Nephron progenitor cell (in vitro differentiated cells): ENCODE measurements at places on chromosomes 2 and 18.

DNA sequence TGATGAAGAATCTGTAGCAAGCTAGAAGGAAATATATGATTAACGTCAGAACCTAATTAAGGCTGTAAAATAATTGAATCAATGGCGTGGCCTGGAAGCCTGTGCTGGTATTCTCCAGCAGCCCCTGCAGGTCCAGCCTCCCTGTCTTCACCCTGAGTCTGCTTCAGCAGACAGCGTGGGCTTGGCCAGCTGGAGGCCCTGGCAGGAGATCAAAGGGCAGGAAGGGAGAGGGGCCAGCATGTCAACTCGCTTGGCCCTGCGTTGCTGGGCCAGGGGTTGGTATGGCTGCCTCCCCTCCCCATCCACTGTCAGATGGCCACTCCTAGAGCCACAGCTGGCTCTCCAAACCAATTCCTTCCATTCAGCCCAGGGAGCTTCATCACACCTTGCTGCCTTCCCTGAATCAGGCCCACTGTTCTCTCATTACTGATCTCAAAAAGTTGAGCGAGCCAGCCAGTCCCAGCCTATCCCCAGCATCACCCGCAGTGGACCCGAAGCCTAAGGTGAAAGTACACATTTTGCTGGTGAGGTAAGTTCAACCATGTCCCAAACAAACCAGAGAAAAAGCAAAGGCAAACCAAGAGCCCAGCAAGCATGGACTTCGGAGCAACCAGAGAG, 228.4 kb upstream of the AGAP1 start:
- DNase-seq, result no peak

DNA sequence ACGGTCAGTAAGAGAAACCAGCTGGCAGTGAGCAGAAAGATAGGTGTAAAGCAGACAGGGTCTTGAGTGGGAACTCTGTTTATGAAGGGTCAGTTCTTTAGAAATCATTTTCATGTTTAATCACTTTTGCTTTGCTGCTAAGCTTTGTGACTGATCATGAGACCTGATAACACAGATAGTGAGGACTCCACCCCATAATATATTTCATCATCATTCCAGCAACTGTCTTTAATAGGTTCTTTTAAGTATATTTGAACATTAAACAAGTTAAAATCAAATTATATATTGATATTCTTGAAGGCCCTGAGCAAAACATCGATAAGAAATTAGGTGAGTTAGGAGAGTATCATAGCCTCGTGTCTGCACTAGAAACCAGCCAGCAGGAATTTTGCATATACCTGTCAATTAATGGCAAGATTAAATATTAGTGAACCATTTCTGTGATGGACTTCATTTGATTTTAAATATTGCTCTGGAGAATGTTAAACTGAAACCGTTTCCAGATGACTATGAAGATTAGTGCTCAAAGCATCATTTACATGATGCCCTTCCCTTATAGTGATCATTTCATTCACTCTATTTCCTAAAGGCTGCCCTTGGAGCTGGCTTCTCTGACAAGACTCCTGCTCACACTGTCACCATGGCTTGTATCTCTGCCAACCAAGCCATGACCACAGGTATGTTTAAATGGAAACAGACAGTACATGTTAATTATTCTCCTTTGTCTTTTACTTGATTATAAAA, 31.9 kb downstream of the HADHB start:
- no peak for DNase-seq

- DNase-seq, result no peak
Observed at GRCh38 chr2:88668862-88669261, 22.6 kb upstream of the RPIA start.

GRCh38 chr2:232476045-232476444, 11.6 kb downstream of the ECEL1 start:
- DNase-seq, result no peak

GRCh38 chr2:127829845-127830246, 18.9 kb upstream of the WDR33 start:
- no peak for DNase-seq

DNA sequence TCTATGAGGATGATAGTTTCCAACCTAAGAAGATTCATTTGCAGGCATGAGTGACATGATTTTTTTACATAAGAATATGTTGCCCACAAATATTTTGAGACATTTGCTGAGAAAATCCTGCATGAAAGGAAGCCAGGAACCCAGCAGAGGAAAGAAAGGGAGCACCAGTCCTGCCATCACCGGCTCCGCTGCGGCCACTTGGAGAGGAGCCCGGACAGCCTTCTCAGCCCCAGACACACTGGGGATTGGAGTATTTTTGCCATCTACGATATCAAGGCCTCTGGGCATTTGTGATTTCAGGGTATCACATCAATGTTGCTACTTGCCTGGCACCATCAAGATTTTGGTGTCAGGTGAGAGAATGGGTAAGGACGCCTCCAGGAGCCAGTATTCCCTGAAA, 228.3 kb downstream of the PTGR3 start:
- DNase-seq, result no peak

GRCh38 chr2:130823886-130824491, 12.7 kb upstream of the ARHGEF4 start:
- no peak for DNase-seq

DNA sequence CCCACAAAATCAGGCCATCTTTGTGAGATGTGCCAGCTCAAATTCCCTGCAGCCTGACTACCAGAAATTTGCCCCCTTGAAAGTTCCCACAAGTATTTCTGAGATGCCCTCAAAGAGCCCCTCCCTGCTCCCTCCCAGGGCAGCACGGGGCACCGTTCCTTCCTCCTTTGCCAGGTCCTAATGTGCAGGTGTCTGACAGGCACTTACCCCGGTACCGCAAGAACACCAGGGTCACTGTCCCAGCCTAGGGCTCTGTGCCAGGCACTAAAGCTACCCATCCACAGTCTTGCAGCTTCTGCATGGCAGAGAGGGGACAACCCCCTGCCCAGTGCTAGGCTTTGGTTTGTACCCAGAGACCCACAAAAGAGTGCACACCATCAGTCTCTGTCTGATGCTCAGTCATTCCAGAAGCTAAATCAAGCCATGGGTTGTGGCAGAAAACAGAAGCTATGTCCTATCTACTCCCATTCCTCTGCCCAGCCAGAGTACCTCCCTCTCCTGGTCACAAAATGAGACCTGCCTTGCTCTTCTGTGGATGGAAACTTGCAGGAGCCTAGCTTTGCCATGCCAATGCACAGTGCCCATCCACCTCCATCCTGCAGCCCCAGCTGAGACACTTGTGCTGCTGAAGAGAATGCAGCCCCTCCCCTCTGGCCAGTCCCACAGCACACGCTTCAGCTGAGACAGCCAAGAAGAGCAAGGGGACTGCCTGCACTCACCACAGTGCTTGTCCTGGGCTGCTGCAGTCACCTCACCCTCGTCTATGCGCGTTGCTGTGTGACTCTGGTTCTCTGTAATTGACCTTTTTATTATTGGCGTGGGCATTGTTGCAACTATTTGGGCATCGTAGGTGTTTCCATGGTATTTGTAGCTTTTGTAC, 48.7 kb downstream of the INPP5D start:
- DNase-seq, result no peak

DNA sequence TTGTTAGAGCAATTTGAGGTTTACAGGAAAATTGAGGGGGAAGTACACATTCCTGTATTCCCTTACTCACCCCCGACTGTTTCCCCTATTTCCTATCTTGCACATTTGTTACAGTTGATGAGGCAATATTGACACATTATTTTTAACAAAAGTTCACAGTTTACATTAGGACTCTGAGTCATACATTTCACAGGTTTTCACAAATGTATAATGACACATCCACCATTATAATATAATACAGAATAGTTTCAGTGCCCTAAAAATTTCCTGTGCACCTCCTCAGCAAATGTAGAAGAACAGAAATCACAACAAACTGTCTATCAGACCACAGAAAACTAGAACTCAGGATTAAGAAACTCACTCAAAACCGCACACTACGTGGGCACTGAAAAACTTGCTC, 160.6 kb upstream of the RMP24 start:
- DNase-seq, result no peak
